DMS53 (cell line): ENCODE measurements at places on chromosomes 7 and 10.
A peak's percentile ranks its signal among the peaks of the same experiment; 100 is the strongest.

- DNase-seq = no peak
Measured at GRCh38 chr7:139626817-139627216, 103.3 kb downstream of the CLEC2L start.

GRCh38 chr7:80309971-80310549 lies 175.4 kb downstream of the GNAI1 start:
- DNase-seq = no peak

GRCh38 chr7:102389810-102390209 lies 6.4 kb upstream of the PRKRIP1 start:
- DNase-seq = no peak

GRCh38 chr7:23696916-23697441 lies 13.0 kb upstream of the STK31 start:
- DNase-seq = peak; percentile 91

DNA sequence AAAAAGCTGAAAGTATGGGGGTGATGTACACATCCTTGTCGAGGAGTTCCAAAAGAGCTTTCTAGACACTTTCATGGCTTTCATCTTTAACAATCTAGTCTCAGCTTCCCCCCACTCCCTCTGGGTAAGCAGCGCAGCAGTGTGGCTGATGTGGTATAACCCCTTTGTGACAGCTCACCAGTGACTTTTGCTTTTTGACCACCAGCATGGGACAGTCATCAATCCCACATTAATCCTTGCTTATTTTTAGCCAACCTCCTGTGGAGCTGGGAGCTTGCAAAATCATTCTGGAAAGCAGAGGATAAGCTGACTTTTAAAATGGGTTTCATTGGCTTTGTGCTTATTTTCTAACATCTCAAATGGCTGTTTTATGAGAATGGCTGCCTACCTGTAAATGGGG lies 272.7 kb downstream of the HDAC9 start:
- DNase-seq = no peak
